Left ventricle myocardium inferior (tissue), 1 donor: ENCODE measurements at places on chromosomes 5 and 9.

DNA sequence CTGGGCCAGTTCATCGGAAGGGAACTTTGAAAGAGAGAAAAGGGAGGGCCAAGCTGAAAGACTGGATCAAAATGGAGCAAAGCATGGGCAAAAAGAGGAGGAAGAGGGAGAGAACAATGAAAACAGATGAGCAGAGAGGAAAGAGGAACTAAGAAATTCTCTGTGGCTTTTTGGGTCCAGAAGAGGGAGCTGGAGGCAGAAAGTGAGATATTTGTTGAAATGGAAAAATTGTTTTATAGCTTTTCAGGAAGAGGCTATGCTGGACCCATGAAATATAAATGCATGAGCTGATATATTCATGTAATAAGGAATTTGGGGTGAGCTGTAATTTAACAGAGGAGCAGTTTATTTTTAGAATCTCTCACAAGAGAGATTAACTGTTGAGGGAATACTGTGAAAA, 457.3 kb downstream of the DMAC1 start:
- DNase-seq: no peak

DNA sequence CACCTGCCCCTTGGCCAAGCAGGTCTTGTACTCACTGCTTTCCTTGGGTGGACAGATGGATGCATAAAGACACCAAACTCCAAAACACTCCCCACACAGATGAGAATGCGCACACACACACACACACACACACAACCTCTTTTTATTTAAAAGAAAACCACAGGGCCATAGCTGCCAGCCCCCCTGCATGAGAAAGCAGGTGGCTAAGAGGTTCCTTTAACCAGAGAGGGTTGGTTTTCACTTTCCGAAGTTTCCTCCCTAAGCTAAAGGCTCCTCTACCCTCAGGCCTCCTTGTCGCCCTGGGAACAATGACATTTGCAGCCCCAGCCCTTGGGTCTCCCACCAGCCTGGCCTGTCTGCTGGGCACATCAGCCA, 11.1 kb downstream of the NR5A1 start:
- no peak for DNase-seq

- DNase-seq: no peak
Measured at GRCh38 chr5:134965271-134965825, 2.4 kb upstream of the CATSPER3 start.

DNA sequence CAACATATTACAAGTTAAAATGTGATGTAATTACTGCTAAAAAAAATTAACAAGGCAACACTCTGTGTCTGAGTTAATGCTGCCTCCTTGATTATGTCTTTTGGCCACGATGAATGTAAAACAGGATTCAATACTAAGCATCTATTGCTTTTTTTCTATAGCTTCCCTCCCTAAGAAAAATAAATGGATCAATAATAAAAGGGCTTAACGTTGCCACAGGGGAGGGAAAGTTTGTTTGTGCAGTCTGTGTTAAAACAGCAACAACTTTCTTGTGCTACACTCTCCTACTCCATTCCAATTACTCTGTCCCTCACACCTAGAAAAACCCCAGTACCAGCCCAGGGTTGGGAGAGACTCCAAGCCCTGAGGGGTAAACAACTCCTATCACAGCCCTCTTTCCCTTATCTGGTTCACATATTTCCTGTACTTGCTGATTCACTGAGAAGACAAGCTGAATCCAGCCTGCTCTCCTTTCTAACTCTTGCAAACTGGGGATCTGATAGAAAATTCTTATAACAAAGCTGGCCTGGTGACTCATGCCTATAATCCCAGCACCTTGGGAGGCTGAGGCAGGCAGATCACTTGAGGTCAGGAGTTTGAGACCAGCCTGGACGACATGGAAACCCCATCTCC, 44.8 kb downstream of the PTPN3 start:
- DNase-seq: no peak

DNA sequence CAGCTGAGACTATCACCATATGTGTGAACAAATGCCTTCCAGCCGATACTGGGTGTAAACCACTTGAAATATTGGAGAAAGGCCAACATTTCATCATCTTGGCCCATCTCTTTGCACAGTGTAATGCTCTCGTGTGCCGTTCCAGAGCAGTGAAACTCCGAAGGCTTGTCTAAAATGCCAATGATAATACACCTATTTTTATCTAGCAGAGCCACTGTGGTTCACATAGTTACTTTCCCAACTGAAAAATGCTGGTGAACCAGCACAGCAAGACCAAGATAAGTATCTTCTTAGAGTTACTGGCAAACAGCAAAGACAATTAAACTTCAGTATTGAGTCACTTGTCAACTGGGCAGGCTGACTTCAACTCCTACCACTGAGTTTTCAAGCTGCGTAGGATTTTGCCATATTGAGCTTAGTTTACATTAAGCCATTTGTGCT, 379.9 kb upstream of the ACTBL2 start:
- no peak for DNase-seq
